ENCODE measurements at places on chromosomes 3 and 15. TPM values are rescaled to one million over a fixed set of nuclear protein-coding genes. Genes with fewer than 3 reads are reported as not detected.

EPHA3 gene
- polyA plus RNA-seq, result 0.04 TPM

GATA2 gene
- 6.1 TPM for polyA plus RNA-seq

PKM gene
- polyA plus RNA-seq, result 2,130 TPM

NPAP1 gene
- not detected for polyA plus RNA-seq

PRICKLE2 gene
- 14.7 TPM for polyA plus RNA-seq
